ENCODE measurements at places on chromosomes 7 and 10.

DNA sequence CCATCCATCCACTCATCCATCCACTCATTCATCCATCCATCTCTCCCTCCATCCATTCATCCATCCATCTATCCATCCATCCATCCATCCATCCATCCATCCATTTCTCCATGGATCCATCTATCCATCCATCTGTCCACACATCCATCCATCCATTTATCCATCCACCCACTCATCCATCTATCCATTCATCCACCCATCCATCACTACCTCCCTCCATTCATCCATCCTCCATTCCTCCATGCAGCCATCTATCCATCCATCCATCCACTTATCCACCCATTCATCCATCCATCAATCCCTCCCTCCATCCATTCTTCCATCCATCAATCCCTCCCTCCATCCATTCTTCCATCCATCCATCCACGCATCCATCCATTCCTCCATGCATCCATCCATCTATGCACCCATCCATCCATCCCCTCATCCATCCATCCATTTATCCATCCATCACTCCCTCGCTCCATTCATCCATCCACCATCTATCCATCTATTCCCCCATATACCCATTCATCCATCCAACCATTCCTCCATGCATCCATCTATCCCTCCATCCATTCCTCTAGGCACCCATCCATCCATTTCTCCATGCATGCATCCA is 21.1 kb downstream of the ELN start:
- no peak for DNase-seq

DNA sequence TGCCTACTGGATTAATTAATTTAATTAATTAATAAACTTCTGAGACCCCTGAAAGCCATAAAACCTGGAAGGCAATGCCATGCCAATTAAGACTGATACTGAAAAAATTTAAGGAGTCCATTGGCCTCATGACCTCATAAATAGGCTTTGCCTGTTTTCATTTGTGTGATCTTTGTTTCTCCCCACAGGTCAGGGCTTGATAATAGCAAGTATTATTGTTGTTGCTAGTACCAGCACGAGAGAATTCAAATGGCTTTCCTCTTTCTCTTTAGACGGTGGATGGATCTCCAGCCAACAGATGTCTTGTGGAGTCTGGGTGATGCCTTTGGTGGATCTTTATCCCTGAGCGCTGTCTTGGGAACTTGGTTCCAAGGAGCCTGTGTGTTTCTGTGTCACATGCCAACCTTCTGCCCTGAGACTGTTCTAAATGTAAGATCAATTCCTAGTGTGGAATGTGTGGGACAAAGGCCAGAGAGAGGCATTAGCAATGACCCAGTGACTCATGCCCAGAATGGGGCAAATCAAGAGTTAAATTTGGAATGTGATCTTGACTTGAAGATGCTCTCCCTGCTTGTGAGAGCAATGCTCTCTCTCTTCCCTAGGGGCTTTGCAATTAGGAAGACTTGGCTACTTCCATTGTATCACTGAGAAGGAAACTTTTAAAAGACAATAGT is 17.7 kb downstream of the ACSM6 start:
- no peak for DNase-seq

DNA sequence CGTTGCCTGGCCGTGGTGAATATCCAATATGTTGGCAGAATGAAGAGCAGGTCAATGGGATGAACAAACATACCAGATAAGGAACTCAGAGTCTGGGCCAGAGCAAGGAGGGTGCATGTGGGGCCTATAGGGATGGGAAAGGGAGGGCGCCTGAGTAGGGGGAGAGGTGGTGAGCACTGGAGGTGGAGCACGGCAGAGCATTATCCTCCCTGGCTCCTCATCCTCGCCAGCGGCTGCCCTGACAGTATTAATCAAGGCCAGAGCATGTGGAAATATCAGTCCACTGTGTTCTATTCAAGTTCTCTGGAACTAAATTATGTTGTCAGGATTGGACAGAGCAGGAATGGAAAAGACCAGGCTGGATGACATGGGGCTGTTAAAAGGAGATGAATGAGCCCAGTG is 254.8 kb upstream of the ZMIZ1 start:
- DNase-seq = no peak

DNA sequence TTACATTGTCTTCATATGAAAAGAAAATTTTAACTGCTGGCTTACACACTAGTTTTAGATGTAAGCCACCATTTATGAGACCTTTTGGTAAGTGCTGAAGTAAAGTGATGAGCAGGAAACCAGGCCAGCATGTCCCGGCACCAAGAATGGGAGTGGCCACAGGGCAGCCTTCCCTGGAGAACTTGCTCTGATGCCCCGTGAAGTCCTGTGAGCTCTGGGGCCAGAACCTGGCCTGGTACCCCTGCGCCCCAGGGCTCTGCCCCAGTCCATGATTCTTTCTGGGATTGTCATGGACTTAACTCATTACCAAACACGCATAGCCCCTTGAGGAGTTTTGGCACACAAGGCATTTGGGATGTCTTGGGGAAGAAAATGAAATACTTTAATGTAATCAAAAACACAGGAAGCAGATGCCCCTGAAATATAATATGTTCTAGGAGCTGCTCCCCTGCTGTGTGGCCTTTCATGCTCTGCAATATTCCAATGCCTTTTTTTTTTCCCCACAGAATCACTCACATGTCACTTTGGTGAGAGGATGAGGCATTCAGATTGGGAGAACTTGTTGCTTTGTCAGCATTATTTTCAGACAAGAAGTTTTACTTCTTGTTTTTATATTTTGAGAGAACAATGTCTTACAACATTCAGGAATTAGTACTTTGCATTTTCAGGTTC is 53.1 kb upstream of the CXCL12 start:
- no peak for DNase-seq

GRCh38 chr7:105614341-105614840 is 33.1 kb upstream of the EFCAB10 start:
- DNase-seq = no peak

Data from NCI-H510A (cell line).